ENCODE measurements at places on chromosomes 13 and 19.

DNA sequence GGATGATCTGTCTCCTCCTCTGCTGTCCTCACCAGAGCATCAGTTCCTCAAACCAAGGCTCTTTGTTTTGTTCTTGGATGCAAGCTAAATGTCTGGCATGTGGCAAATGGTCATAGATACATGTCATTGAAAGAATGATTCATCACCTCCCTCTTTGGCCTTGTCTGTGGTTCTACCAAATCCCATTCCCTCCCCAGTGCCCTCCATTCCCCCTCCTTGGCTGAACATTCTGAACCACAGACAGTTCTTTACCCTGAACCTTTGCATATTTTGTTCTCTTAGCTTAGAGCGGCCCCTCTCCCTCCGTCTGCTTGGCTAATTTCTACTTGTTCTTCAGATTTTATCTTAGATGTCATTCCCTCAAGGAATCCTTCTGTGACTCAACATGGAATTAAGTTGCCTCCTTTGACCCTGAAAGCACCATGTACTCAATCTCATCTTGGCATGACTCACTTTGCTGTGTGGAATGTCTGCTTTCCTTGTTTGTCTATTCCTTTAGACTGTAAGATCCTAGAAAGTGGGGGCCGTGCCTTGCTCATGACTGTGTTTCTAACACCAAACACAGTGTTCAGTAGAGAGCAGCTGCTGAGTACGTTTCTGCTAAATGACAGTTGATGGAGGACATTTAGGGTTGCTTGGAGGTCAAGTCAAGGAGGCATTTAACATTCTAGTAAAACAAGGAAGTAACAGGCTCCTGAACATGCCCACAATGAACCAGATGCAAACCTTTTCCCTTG is 8.1 kb downstream of the ALOX5AP start:
- no peak for DNase-seq

GRCh38 chr13:58018020-58018419 is 386.5 kb downstream of the PCDH17 start:
- DNase-seq: no peak

DNA sequence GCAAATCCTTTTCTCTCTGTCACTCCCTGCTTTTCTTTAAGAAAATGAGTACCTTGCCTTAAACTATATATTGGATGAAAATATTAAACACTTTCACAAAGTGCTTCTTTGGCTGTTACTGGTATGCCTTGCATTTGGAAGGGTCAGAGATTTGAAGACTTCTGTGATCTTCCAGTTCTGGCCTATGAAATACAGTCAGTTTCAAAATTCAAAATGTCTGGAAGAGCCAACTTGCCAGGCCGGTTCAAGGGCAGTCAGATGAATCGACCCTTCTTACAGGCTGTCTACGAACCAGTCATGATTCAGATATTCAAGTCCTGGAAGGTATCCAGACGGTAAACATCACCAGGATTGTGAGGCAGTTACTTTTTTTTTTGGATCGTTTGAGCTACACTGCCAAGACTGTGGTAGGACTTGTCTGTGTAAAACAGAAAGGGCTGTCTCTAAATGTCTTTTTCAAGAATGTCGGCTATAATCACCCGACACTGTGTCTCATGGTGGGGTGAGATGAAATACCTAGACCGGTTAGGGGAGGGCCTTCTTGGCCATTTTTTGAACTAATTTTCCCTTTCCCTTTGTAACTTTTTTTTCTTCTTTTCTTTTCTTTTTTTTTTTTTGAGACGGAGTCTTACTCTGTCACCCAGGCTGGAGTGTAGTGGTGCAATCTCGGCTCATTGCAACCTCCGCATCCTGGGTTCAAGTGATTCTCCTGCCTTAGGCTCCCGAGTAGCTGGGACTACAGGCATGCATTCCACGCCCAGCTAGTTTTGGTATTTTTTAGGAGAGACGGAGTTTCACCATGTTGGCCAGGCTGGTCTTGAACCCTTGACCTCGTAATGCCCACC is 11.2 kb downstream of the ACTN4 start:
- DNase-seq: no peak

DNA sequence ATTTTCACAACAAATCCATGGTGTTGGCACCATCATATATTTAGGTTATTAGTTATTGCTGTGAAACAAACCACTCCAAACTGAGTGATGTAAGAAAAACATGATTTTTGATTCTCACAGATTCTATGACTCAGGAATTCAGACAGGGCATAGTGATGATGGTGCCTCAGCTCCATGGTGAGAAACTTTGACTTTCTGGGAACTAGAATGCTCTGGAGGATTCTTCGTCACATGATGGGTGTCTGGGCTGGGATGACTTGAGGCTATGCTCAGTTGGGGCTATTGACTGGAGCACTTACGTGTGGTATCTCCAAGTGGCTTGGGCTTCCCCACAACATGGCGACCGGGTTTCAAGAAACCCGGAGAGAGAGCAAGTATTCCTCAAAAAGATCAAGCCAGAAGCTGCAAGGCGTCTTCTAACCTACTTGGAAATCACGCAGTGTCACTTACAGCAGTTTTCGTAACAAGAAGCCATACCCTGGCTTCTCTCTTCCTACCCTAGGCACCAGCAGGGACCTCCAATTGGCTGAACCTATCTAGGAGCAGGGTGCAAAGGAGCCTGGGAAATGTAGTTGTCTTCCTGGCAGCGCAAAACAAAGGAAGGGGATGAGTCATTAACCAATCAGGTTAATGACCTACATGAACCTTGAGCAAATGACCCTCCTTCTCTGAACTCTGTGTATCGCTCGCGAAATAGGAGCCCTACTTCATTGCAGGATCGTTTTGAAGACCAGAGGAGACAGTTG is 22.4 kb downstream of the VAV1 start:
- no peak for DNase-seq

DNA sequence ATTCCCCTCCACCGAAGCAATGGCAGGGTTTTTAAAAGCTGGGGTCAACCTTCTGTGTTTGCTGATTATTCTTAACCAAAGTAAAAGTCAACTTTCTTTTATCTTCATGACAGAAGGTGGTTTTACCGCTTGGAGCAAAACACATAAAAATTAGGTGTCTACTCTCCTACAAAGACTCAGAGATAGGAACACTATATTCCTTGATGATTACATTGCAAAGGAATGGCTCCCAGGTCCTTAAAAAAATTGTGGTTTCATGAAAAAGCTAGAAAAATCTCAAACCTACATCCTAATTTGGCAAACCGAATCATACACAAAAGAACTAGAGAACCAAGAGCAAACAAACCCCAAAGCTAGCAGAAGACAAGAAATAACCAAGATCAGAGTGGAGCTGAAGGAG is 760.4 kb upstream of the PCDH20 start:
- no peak for DNase-seq

DNA sequence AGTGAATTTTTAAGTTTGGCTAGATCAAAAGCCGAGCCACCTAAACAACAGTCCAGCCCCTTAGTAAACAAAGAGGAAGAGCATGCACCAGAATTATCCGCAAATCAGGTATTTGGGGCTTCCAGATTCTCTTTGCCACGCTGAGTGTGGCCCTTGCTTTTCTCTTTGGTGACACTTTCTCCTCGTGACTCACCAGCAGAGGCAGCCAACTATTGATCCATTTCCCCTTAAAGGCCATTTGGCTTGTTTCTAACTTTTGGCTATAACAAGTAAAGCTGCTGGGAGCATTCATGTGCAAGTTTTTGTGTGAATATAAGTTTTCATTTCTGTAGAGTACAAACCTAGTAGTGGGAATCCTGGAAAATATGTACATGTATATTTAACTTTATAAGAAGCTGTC is 17.6 kb upstream of the WDR88 start:
- no peak for DNase-seq

DNA sequence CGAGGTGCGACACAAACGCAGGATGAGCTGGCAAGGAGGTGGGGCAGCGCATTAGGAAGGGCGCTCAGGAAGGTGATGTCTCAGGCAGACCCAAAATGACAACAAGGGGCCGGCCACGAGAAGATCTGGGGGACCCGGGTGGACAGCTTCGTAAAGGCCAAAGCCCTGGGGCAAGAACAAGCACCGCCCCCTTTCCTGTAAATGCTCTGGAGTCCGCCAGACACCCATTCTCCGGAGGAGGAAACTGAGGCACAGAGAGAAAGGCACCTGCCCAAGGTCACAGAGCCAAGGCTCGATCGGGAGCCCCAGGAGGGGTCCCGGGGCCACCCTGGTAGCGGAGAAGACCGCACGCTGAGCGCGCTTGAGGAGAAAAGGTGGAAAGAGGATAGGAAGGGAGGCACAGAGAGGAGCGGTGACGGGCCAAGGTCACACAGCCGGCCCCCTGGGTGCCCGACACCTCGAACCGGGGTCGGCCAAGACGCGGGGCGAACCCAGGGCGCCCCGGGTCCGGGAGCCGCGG is 571 bp downstream of the SAFB2 start:
- DNase-seq: no peak

DNA sequence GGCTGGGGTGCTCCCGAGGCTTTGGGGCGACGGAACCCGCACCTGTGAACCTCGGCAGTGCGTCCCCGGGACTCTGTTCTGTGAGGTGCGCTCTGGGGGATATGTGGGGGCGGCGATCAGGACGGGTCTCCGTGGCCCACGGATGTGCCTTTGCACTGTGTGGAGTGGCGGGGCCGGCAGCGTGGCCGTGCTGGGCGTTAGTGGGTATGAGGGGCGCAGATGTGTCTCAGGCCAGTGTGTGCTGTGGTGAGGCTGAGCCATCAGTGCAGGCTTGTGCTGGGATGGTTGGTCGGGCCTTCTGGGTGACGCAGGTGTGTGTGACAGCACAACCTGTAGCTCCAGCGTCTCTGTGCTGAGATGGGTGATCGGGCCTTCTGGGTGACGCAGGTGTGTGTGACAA is 16.9 kb downstream of the ZNF331 start:
- DNase-seq: no peak

DNA sequence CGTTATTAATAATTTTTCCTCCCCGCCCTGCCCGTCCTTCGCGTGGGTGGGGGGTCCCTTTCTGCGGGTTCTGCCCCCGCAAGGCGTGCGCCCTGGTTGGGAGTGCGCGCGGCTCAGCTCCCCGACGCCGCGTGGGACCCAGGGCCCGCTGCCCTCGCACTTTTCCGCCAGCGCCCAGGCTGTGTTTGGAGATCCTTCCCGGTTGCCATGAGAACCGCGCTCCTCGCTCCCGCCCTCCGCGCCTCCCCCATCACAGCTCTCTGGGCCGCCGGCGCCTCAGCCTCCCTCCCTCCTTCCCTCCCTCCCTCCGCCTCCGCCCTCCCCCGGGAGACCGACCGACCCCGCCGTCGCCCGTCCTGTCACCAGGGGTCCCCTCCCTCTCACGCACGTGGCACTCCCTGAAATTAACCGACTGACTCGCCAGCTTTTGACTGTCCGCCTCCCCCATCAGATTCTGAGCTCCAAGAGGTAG is 2.4 kb upstream of the SSBP4 start:
- DNase-seq: peak; percentile 76

DNA sequence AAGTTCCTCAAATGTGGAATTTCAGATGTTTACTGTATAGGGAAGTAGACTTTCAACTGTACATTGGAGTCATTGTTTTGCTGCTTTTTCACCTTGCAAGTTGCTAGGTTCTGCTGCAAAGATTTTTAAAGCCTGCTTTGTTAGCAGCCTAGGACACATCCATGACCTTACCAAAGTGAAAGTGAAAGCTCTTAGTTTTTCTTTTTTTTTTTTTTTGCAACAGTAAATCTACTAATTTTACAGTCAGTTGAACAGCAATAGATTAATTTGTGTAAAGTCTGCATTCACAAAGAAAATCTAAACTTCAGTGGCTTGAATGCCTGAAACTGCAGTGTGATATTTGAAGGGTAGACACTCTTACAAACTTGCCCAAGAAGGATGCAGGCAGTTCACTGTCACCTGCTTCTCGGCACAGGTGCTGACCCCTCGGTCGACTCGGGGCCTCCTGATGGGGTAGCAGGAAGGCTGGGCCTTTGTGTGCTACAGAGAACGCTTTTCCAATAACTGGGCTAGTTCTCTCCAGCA is 5.0 kb upstream of the MTIF3 start:
- no peak for DNase-seq

DNA sequence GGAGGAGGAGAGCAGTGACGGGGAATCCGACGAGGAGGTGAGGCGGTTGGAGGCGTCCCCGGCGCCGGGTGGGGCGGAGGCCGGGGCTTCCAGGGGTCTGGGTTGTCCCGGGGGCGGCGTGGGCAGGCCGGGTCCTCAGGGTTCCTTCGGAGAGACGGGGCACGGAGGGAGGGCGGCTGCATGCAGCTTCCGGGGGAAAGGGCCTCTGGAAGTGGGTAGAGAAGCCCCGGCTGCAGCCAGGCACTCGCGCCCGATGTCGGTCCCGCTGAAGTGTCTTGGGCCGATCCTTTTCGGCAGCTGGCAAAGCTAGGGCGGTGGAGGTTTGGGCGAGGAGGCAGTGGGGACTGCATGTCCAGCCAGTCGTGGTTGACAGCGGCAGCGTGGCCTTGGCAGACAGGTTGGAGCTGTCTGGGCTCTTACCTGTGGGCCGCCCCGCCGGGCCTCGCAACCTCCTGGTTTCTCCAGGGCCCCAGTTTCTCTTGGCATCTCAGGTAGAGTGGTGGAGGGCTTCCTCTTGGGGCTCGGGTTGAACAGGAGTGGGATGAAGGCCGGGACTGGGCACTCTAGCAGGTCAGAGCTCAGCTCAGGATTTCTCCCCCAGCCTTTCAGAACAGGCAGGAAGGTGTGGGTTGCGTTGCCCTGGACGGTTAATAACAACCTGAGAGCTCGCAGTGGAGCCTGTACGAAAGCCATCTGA is 690 bp downstream of the KMT2B start:
- DNase-seq: no peak

All from amygdala (tissue), 56 donors.